CD8-positive, alpha-beta T cell (primary cell): ENCODE measurements at places on chromosomes 6 and 20. TPM values are rescaled to one million over a fixed set of nuclear protein-coding genes. Genes with fewer than 3 reads are reported as not detected.
A peak's percentile ranks its signal among the peaks of the same experiment; 100 is the strongest.

DNA sequence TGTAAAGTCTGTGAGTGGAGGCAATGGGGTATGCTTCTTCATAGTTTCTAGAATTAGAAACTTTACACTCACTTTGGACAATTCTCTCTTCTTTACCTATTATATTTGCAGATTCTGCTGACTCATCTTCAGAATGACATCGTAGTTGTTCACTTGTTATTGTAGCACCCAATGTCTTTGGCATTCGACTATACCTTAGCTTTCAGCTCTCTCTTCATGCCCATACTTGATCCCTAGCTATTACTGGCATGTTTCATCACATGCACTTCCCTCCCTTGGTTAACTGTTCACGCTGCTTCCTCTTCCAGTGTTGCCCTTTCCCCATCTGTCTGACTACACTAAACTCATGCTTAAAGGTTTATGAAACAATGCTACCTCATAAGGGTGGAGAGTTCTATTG is 298.1 kb upstream of the TCF21 start:
- DNase-seq: no peak

DNA sequence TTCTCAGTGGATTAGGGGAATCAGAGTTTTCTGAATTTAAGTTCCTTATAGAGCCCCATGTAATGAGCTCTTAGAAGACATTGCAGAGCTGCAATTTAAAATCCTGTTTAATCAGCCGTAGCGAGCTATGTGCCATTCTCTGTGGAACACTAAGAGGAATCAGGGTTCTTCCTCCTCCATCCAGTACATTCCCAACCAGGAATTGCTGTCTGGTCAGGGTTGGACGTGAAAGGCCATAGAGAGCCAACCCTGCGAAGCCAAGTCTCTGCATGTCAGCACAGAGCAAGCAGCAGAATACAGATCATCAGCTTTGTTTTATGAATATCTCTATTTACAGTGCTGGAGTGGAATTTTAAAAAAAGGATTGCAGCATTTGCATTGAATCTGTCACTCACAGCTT is 366.0 kb downstream of the LAMA2 start:
- no peak for DNase-seq

GRCh38 chr6:43877463-43878126 is 107.6 kb downstream of the VEGFA start:
- no peak for DNase-seq

DNA sequence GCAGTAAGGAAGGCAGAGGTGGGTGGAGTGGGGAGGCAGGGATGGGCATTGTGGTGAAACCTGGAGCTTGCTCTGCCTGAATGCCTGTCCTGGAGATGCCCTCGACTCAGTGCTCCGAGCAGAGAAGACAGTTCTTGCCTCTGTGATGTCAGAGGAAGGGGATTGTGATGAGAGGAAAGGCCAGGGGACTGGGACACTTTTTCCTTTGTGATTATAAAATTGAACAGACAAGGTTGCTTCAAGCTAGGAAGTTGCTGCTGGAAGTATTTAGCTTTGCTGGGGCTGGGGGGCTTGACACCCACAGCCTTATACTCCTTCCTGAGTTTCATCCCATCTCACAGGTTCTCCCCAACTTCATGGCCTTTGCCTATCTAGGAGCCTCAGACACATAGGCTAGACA is at the start of gene SIRPD:
SIRPD (minus strand) TSS at position 101 of the 400 bp plus-strand sequence; CDS start at position 49, 52 bp downstream.
- no peak for DNase-seq

CDH26 gene
- 1.1 TPM for total RNA-seq

DNA sequence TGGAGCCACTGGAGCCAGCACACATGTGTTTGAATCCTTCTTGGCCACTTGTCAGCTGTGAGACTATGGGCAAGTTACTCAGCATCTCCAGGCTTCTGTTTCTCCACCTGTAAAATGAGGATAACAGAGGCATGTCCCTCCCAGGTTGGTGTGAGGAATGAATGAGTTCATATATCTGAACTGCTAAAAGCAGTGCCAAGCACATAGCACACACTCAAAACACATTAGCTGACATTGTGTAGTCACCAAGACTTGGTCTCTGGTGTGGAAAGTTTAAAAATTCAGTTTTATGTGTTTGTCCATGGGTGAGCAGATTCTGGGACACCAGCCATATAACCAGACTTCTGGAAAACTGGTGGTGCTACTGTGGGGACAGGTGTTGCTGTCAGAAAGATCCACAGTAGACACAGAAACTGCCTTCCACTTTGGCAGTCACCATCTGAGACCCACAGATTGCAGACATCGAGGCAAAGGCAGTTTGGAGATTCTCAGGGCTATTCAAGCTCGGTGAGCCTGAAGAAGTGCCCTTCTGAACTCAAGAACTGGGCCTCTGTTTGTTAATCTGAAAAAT is 115.8 kb downstream of the MRPL14 start:
- no peak for DNase-seq

GRCh38 chr6:50608421-50608820 is 104.9 kb upstream of the TFAP2D start:
- no peak for DNase-seq

DNA sequence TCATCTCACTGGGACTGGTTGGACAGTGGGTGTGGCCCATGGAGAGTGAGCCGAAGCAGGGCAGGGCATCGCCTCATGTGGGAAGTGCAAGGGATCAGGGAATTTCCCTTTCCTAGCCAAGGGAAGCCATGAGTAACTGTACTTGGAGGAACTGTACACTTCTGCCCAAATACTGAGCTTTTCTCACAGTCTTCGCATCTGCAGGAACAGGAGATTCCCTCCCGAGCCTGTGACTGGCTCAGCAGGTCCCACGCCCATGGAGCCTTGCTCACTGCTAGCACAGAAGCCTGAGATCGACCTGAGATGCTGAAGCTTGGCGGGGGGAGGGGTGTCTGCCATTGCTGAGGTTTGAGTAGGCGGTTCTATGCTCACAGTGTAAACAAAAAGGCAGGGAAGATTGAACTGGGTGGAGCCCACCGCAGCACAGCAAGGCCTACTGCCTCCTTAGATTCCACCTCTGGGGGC is 10.4 kb upstream of the CALHM5 start:
- DNase-seq: peak; percentile 22

DNA sequence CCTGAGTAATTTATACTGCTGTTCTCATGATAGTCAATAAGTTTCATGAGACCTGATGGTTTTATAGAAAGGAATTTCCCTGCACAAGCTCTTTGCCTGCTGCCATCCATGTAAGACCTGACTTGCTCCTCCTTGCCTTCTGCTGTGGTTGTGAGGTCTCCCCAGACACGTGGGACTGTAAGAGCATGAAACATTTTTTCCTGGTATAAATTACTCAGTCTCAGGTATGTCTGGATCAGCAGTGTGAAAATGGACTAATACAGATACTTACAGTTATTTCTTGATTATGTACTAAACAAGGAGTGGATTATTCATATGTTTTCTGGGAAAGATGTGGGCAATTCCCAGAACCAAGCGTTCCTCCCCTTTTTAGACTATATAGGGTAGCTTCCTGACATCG is 1.9 kb upstream of the TRIM38 start:
- no peak for DNase-seq

CLPSL1 gene
- not detected for total RNA-seq

- DNase-seq: no peak
Measured at GRCh38 chr6:157967486-157967885, 14.2 kb upstream of the SYNJ2 start.

GRCh38 chr6:89707766-89708165 is 69.2 kb upstream of the LYRM2 start:
- no peak for DNase-seq

GRCh38 chr20:63471981-63472831 is at the start of gene KCNQ2:
Gene KCNQ2, minus strand, starts transcription at chr20:63472655. Its CDS starts 192 bp downstream, at chr20:63472463.
- no peak for DNase-seq

PAX1 gene
- total RNA-seq: not detected

HLA-DQA1 gene
- total RNA-seq: 5.5 TPM

ULBP3 gene
- 1.5 TPM for total RNA-seq

DNA sequence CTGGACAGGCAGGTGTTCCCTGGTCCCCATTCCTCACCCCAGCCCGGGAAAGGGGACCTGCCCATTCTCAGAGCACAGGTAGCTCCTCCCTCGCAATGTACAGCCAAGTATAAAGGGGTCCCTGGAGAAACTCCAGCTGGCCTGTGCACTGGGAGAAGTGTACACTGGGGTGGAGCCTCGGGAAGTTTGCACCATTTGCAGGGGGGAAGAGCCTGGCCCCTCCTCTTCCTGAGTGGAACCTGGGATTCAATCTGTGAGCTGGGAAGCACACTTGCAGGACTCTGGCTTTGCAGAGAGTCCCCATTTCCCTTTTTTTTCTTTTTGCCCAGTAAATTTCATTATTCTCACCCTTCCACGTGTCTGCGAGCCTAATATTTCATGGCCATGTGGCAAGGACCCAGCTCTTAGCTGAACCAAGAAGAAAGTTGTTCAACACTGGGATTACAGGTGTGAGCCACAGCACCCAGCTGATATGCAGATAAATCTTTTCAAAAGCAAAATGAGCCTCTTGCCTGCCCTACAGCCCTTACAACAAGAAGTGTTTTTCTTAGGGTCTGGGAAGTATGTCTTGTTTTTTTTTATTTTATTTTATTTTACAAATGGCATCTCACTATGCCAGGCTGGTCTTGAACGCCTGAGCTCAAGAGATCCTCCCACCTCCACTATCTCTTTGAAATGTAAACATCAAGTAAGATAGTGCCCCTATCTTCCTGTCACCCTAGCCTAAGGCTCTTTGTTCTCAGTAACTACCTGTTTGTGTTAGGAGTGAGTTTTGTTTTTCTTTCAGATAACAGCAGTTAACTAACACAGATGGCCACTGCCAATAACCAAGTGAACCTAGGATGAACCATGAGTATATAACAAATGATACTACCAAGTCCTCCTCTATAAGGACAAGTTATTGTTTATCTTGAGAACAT is 9.3 kb upstream of the RNGTT start:
- no peak for DNase-seq

DNA sequence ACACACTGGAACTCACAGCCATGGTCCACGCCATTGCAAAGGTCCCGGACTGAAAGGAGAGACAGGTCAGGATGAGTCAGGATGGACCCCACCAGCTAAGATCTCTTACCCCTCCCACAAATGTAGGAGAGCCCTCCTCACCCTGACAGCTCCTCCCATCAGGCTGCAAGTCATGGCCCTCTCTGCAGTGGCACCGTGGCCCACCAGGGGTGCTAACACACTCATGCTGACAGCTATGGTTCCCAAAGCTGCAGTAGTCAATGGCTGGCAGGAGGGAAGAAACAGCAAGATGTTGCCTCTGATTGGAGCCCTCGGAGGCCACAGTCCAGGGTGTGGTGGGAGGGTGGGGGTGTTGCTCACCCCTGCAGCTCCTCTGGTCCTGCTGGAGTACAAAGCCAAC is 5.7 kb upstream of the RBPJL start:
- no peak for DNase-seq

DNA sequence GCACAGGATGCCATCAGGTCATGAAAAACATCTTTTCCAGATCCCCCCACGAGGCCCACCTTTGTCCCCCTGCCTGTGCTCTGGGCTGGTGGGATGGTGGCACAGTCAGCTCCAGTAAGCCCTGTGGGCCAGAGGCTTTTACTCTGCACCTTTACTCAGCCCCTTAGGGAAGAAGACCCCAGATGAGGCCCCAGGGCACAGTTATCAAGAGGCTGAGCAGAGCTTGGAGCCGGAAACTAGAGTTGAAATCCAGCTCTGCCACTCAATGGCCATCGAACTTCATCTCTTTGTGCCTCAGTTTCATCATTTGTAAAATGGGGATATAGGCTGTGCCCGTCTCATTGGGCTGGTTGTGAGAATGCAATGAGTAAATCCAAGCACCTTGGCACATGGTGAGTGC is 81.7 kb upstream of the TOX2 start:
- DNase-seq: no peak

DNA sequence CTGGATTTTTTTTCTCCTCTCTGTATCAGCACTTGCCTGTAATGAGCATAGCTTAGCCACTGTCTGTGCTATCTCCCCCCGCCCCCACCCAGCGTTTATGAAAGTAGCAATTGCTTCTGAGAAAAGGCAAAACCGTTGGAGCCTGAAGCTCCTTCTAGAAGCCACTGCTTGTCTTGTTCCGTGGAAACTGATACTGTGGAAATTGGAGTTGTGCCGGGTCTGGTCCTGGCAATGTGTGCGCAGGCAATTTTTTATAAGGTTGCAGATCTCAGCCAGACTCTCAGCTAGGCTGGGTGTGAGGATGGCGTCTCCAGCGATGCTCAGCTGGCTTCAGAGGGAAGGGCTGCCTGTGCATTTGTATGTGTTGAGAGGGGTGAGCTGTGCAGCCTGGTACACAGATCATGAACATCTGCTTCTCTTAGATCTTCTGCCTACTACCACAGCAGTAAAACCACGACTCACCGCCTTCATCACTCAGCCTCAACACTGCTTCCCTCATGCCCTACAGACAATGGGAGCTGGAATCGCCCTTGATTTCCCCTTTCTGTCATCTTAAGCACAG is 72.4 kb upstream of the GTSF1L start:
- DNase-seq: no peak

- no peak for DNase-seq
Measured at GRCh38 chr6:127119102-127120022, 891 bp downstream of the RSPO3 start.

GRCh38 chr20:21344206-21344900 is 41.2 kb downstream of the XRN2 start:
- DNase-seq: no peak

DNA sequence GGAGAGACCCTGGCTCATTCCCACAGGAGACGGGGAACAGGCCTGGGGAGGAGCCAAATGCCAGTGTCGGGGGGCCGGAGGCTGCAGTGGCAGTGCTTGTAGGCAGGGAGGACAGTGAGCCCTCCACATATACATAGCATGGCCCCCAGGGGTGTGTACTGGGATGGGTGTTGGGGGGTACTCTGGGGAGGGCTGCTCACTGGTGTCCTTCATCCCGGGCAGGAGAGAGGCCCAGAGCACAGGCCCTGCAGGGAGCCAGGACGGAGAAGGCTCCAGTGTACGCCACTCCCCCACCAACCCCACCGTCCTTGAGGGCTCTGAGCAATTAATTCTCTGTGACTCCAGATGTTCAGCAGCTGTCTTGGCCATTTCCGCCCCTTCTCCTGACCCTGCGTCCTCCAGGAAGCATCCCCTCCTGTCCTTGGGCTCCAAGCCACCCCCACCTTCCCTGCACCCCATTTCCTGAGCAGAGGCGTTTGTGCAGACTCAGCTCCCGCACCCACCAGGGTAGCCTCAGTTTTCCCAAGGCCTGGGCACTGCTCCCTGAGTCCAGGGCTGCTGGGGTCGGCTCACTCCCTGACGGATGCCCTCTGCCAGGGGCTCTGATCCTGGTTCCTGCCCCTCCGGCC is 3.4 kb upstream of the ABHD16B start:
- no peak for DNase-seq

APOBEC2 gene
- total RNA-seq: not detected

- no peak for DNase-seq
Measured at GRCh38 chr6:366389-367297, 24.9 kb upstream of the IRF4 start.
